CD4-positive, alpha-beta T cell treated with Interleukin-4 for 4 hours (primary cell): ENCODE measurements at places on chromosomes 12 and 14.
A peak's percentile ranks its signal among the peaks of the same experiment; 100 is the strongest.

- no peak for DNase-seq
Measured at GRCh38 chr14:70827347-70827746, 18.0 kb upstream of the MAP3K9 start.

DNA sequence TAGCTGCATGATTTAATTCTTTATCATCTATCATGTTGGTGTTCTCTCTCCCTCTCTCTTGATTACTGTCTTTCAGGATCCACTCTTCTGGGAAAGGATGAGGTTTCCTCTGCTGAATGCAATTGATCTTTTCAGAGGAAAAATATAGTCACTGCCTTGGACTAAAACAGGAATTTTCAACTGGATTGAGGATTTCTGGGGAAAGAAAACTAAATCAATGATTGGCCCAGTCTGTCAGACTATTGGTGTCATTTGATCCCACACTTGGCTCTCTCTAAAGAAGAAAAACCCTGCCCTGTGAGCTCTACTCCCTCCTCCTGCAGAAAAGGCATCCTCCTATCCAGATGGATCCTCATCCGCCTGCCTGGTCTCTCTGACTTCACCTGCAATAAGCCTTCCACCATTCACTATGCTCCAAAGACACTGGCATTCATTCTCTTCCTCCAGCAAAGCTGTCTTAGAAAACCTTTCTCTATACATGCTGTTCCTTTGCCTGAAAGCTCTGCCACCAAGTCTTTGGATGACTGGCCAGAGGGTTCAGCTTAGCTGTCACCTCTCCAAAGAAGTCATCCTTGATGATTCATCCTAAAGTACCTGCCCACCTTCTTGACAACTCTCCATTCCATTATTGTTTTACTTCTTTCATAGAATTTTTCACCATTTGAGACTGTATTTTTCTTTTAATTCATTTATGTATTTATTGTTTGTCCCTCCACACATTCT, 127.7 kb upstream of the CAND1 start:
- no peak for DNase-seq

- DNase-seq, result no peak
Measured at GRCh38 chr14:33062476-33062875, 123.8 kb downstream of the NPAS3 start.

DNA sequence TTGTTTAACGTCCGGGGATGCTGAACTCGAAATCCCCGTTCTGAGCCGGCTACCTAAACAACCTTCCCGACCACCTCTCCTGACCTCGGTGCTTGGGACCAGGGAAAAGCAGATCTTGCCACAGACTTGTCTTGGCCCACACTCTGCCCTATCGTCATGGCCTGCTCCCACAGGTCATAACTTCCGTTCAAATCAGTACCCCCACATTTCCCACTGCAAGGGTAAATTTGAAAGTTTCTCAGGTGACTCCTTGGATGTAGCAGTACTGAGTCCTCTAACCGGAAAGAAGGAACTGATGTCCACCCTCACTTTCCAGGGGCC, 612 bp upstream of the RBM23 start:
- DNase-seq, result no peak

DNA sequence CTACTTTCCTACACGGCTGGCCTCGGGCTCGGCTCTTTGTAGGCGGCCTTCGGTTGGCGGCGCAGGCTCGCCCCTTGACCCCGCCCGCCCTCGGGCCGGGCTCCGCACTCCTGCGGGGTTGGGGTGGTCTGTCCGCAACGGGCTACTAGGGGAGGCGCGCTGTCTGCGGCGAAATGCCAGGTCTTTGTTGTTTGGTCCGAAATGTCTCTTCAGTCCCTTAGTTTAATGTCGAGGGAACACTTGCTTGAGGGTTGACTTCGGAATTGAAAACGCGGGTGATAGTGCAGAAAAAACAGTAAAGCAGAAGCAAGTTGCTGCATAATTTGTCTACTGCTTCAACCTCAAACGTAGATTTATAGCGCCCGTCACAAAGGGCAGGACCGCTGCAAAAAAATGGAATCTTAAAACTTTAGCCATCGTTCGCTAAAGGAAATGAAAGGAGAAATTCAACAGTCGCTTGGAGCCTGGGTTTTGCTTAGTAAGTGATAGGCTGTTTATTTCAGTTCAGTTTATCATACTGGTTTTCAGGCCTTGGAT, 390 bp downstream of the JKAMP start:
- no peak for DNase-seq

- no peak for DNase-seq
Measured at GRCh38 chr14:61653507-61653906, 41.8 kb upstream of the HIF1A start.

GRCh38 chr14:63474844-63475243, 68.3 kb downstream of the PPP2R5E start:
- DNase-seq, result no peak

- no peak for DNase-seq
Measured at GRCh38 chr14:77642407-77642806, 26.0 kb upstream of the SPTLC2 start.

- no peak for DNase-seq
Measured at GRCh38 chr12:127712561-127712960, 554.4 kb upstream of the TMEM132C start.

DNA sequence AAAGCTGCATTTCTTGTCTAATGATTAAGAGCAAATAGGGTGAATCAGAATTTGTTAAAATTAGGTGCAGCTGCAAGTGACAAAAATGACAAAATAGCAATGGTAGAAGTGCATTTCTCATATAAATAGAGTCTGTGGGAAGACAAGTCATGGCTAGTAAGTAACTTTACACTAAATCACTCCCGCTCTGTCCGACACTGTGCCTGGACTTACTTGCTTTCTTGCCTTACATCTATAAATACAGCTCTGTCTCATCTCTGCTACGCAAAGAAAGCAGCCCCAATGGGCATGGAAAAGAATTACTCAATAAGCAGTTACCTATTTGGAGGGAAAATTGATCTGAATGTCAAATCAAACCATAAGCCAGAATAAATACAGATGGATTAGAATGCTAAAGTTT, 245.4 kb upstream of the KRR1 start:
- DNase-seq, result no peak

GRCh38 chr14:84857571-84857970, 672.4 kb upstream of the FLRT2 start:
- no peak for DNase-seq

- DNase-seq, result peak; percentile 41
Measured at GRCh38 chr14:31206536-31207286, 882 bp downstream of the HECTD1 start.

DNA sequence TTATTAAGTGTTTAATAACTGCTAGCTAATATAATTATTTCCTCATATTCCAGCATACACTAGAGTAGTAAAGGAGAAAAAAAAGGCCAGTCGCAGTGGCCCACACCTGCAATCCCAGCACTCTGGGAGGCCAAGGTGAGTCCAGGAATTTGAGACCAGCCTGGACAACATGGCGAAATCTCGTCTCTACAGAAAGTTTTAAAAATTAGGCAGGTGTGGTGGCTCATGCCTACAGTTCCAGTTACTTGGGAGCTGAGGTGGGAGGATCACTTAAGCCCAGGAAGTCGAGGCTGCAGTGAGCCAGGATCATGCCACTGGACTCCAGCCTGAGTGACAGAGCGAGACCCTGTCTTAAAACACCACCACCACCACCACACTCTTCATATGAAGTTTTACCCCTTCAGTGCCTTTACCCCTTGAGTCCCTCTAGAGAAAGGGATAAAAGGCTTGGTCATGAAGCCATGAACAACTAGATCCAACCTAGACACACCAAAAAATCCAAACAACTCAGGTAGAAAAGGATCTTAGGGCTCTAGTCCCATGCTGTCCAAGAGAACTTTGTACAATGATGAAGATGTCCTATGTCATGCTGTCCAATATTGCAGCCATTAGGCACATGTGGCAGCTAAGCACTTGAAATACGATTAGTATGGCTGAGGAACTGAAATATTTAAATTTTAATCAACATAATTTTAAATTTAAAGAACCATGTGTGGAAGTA, 29.6 kb downstream of the ATXN2 start:
- no peak for DNase-seq

- peak; percentile 76 for DNase-seq
Measured at GRCh38 chr14:61296719-61297502, 15.8 kb upstream of the TMEM30B start.

- DNase-seq, result no peak
Measured at GRCh38 chr14:23468704-23469126, 788 bp upstream of the NGDN start.

DNA sequence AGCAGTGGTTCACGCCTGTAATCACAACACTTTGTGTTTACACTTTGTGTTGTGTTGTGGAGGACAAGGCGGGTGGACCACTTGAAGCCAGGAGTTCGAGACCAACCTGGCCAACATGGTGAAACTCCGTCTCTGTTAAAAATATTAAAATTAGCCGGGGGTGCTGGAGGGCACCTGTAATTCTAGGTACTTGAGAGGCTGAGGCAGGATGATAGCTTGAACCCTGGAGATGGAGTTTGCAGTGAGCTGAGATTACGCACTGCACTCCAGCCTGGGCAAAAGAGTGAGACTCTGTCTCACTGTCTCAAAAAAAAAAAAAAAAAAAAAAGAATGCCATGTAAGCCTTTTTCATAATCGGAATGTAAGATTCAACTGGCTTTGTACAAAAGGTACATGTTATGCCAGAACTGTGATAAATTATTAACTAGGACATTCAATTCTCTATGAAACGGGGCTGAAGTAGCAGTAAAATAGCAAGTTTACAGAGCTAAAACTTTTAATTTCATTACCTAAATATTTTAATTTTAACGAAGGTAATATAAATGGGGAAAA, 13.9 kb upstream of the PITPNM2 start:
- no peak for DNase-seq

- DNase-seq, result no peak
Measured at GRCh38 chr14:33814010-33814409, 136.9 kb downstream of the EGLN3 start.

DNA sequence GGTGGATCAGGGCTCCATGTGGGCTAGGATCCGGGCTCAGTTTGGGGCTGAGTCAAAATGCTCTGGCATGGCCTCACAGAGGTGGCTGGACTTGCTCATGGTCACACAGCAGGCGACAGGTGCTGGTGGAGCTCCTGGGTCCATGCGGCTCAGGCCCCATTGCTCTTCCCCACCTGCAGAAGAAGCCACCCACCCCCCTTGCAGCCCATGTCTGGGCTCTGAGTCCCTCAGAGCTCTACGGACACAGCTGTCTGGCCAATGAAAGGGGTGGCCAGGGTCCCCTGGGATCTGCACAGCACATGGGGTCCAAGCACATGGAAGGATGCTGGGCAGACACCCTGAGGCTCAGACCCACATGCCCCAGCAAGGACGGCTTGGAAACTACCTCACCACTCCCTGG, 17.0 kb upstream of the C14orf180 start:
- DNase-seq, result no peak

GRCh38 chr12:77409551-77409950, 344.2 kb upstream of the E2F7 start:
- no peak for DNase-seq

DNA sequence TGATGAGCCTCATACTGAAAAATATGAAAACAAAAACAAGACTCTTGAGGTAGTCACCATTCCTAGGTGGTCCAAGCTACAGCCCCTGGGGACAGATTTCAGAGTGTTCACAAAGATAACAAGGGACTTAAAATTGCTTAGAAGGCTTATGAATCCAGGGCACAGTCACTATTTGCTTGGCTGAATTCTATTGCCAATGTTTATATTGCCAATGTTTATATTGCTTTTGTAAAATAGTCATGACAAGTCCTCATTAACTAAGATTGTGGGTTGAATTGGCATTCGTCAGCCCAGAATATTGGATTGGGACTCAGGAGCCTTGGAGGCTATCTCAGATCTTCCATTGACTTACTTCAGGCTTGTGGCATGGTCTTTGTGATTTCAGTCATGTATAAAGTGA, 6.4 kb downstream of the TMEM117 start:
- no peak for DNase-seq

DNA sequence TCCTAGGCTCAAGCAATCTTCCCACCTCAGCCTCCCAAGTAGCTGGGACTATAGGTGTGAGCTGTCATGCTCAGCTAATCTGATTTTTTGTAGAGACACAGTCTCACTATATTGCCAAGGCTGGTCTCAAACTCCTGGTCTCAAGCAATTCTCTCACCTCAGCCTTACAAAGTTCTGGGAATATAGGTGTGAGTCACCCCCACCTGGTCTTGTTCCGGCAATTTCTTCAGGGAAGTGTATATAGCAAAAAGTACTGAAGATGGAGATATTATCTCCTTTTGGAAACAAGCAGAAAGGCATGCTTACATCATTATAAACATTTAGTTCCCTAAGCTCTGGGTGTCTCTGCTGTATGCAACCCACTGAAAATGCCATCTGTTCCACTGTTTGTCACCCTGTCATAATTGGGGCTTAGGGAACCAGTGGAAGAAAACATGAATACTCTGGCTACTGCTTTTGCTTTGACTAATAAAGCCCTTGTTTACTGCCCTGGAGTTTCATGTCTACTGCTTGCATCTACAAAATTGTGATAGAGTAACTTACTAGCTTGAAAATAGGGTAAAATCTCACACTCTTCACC, 940.2 kb downstream of the GALC start:
- no peak for DNase-seq

DNA sequence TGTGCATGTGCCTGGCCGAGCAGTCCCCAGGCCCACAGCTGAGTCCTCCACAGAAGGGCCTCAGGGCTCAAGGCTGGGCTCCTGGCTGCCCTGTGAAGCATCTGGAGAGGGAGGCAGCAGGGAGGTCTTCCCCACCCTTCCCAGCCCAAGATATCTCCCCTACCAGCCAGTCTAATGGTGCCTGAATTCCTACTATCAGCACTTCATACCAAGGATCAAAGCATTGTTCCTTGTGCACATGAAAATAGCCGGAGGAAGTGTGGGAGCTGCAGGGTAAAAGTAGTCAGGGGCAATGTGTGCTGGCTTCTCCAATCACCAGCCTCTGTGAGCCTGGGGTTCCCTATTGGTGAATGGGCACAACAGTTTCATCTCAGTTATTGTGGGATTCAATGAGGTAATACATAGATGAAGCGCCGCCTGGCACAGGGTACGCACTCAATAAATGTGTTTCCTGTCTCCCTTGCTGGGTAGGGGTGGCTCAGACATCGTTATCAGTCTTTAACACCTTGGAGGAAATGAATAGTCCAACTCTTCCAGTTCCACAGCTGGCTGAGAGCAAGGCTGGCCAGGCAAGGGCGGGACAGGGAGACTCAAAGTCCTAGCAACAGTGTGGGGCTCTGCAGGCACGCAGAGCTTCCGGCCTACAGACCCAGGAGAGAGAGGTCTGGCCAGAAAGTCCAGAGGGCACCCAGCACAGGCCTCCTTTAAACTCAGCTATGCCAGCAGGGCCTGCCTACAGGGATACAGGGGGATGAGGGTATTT, 39.1 kb upstream of the PNMA1 start:
- peak; percentile 42 for DNase-seq

DNA sequence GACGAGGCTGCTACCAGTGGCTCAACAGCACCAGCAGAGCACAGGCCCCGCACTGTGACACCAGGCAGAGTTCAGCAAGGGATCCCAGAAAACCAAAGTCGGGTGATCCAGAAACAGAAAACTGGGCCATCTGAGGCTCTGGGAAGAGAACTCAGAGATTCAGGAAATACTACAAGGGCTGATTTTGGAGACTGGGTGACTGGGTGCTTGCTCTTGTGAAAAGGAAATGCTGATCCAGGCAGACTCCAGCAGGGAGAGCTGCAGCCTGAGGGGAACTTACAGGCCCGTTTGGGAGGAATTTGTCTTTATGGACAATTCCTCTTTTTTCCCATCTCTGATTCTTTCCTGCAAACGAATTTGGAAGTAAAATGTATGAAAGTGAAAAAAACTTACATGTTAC, 28.2 kb downstream of the FOXN3 start:
- DNase-seq, result no peak

GRCh38 chr14:100791995-100792394, 33.9 kb upstream of the MEG3 start:
- no peak for DNase-seq

GRCh38 chr14:33682760-33683159, 268.1 kb downstream of the EGLN3 start:
- no peak for DNase-seq
